ENCODE measurements at places on chromosomes 13 and 19.
A peak's percentile ranks its signal among the peaks of the same experiment; 100 is the strongest.

- no peaks in the 10 kb centered on the region for H3K4me1 ChIP-seq
- H3K27ac ChIP-seq: no peak overlapping the region
- H3K4me3 ChIP-seq: no peak overlapping the region
- H3K36me3 ChIP-seq: peaks cover 12% of the 10 kb centered on the region
Measured at GRCh38 chr13:47932950-47933923, 67.8 kb downstream of the SUCLA2 start.

- peaks cover 23% of the 10 kb centered on the region for H3K4me1 ChIP-seq
- H3K4me3 ChIP-seq: peak overlapping the region; percentile 4
- H3K27ac ChIP-seq: no peak overlapping the region
- H3K27me3 ChIP-seq: peaks cover 69% of the 10 kb centered on the region
Measured at GRCh38 chr19:41997121-41997850, 3.3 kb upstream of the ATP1A3 start.

DNA sequence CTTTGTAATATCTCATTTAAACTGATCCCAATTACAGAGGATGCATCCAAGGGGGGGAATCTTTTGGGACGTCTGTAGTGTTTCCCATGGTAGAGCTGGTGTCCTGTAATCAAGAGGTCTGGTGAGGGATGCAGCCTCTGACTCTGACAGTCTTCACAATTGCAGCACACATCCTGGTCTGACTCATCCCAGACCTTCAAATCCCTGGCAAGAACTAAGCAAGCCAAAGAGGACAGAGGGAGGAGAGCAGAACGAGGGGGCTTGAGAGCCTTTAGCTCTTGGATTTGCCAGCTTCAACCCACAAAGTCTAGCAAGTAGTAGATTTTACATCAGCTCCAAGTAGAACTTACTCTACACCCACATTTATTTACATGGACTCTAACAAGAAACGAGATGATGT lies 17.3 kb upstream of the FCGBP start:
- H3K4me1 ChIP-seq: peaks cover 40% of the 10 kb centered on the region
- no peak overlapping the region for H3K4me3 ChIP-seq
- no peak for DNase-seq
- no peaks in the 10 kb centered on the region for H3K27me3 ChIP-seq
- H3K36me3 ChIP-seq: peaks cover 16% of the 10 kb centered on the region

GRCh38 chr19:6213696-6214641 lies 65.8 kb downstream of the MLLT1 start:
- H3K27ac ChIP-seq: no peak overlapping the region
- DNase-seq: no peak
- peaks cover 8% of the 10 kb centered on the region for H3K36me3 ChIP-seq
- no peaks in the 10 kb centered on the region for H3K27me3 ChIP-seq
- no peak overlapping the region for H3K4me3 ChIP-seq

DNA sequence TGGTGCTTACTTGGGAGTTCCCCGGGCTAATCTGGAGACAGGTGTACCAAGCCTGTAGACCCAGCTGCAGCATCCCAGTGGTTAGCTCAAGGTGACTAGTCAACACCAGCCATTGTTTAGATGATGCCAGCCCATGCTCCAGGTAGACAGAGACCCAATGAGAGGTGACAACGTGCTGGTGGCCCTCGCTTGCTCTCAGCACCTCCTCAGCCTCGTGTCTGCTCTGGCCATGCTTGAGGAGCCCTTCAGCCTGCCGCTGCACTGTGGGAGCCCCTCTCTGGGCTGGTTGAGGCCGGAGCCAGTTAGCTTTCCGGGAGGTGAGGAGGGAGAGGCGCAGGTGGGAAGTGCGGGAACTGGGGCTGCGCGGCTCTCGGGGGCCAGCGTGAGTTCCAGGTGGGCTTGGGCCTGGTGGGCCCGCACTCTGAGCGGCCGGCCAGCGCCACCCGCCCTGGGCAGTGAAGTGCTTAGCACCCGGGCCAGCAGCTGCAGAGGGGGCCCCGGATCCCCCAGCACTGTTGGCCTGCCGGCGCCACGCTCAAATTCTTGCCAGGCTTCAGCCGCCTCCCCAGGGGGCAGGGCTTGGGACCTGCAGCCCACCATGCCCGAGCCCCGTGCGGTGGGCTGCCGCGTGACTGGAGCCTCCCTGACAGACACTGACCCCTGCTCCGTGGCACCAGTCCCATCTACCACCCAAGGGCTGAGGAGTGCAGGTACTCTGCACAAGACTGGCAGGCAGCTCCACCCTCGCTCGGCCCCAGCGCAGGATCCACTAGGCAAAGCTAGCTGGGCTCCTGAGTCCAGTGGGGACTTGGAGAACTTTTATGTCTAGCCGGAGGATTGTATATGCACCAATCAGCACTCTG lies 85.9 kb upstream of the VSTM2B start:
- H3K27me3 ChIP-seq: no peaks in the 10 kb centered on the region

DNA sequence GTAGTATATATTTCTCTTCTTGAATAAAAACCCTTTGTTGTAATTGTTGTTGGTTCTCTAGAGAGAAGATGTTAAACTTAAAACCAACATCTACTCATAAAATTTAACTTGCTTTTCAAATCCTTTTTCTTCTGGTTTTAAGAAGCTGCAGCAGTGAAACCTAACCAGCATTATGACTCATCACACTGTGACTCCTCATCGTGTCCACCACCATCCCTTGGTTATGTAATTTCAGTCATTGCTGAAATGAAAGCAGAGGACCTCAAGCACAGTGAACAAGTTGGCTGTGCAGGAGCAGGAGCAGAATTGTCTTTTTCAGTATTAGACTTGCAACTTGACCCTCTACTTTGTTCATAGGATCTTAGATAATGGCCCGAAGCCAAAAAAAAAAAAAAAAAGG lies 64.9 kb upstream of the HTR2A start:
- no peak overlapping the region for H3K27ac ChIP-seq
- no peaks in the 10 kb centered on the region for H3K36me3 ChIP-seq
- no peak overlapping the region for H3K4me3 ChIP-seq
- H3K27me3 ChIP-seq: peaks cover 1% of the 10 kb centered on the region
- DNase-seq: no peak

GRCh38 chr19:46023311-46023779 lies 492 bp upstream of the PGLYRP1 start:
- DNase-seq: no peak
- H3K4me1 ChIP-seq: peaks cover 13% of the 10 kb centered on the region
- H3K36me3 ChIP-seq: no peaks in the 10 kb centered on the region
- no peak overlapping the region for H3K27ac ChIP-seq

DNA sequence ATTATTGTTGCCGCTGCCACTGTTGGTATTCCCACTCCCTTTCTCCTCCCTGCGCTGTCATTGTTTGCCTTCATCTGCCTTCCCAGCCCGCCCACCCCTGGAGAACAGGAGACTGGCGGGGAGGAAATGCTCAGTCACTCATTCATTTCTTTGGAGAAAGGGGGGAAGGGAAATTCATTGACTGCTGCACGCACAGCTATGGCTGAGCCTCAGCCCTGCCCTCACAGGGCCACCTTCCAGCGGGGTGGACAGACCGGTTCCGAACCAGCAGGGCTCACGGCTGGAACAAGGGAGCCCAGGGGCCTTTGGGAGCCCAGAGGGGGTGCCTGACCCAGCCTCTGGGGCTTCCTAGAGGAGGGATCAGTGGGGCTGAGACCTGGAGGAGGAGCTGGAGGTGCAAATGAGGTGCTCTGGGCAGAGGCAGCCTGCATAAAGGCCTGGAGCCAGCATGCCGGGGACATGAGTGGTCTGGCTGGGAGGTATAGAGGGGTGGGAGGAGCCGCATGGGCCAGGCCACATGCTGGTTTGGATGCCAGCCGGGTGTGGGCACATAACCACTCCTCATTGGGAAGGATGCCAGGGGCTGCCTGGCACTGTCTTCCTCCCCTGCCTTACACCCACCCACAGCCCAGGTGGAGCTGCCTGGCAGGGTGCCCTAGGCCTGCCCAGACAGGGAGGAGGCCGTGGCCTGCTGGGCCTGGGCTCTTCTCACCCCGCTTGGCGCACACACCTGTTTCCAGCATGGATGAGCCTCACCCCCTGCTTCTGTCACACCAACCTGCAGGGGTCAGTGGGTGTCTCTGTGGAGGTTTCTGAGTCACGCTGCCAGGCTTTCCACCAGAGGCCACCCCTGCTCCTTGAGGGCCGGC lies 26.8 kb downstream of the PPP5C start:
- H3K27ac ChIP-seq: no peak overlapping the region
- H3K4me3 ChIP-seq: no peak overlapping the region
- H3K4me1 ChIP-seq: peaks cover 10% of the 10 kb centered on the region
- H3K36me3 ChIP-seq: peaks cover 38% of the 10 kb centered on the region
- no peak for DNase-seq

GRCh38 chr19:33998739-33999345 lies 173.5 kb upstream of the LSM14A start:
- H3K27me3 ChIP-seq: peaks cover 2% of the 10 kb centered on the region
- H3K4me1 ChIP-seq: no peaks in the 10 kb centered on the region
- no peaks in the 10 kb centered on the region for H3K36me3 ChIP-seq

- peaks cover 21% of the 10 kb centered on the region for H3K27me3 ChIP-seq
- H3K4me3 ChIP-seq: no peak overlapping the region
- no peak for DNase-seq
- H3K4me1 ChIP-seq: peaks cover 1% of the 10 kb centered on the region
Measured at GRCh38 chr13:102699504-102699903, 4.7 kb upstream of the METTL21C start.

DNA sequence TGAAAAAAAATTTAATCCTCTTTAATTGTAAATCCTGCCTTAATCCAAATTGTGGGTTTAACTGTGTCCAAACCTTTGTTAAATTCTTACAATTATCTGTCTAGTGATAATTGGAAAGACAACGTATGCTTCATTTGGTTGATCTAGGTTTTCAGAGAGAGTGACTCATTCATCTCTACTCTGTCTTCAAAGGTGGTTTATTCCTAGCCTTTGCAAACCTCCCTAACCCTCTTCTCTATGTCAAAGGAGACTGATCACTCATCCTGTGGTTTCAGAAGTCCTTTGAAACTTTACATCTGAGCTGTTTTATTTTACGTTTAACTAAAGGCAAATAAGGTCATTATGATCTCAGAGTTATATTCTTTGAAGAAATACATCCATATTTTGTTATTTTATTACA lies 8.8 kb upstream of the OXGR1 start:
- H3K4me1 ChIP-seq: no peaks in the 10 kb centered on the region
- no peak overlapping the region for H3K4me3 ChIP-seq
- DNase-seq: no peak
- H3K36me3 ChIP-seq: no peaks in the 10 kb centered on the region
- no peak overlapping the region for H3K27ac ChIP-seq

DNA sequence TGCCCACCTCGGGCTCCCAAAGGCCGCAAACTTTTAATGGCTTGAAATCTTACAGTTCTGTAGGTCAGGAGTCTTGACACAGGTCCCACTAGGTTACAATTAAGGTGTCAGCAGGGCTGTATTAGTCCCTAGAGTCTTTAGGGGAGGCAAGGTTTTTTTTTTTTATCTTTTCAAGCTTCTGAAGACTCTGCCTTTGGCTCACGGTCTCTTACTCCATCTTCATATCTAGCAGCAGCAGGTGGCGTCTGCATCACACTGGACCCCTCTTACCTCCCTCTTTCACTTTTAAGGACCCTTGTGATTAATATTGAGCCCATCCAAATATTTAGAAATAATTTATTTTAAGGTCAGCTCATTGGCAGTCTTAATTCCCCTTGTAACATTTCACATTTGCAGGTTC lies 11.6 kb downstream of the MIR17HG start:
- no peak for DNase-seq
- H3K4me3 ChIP-seq: no peak overlapping the region
- H3K36me3 ChIP-seq: peaks cover 68% of the 10 kb centered on the region

DNA sequence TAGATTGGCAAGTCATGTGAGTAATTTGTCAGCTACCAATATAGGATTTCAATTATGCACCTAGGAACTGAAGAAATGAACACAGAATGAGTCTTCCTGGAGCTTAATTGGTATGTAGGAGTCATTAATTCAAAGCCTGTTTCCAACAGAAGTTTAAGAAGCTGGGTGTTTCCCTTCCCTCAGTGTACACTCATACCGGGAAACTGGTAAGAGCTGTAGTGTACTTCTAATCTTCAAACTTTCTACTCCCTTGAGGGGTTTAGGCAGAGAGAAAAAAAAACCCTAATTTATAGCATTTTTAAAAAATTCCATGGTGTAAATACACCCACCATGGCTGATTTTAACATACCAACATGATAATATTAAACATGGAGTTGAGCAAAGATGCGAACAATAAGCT lies 665.7 kb upstream of the SLITRK5 start:
- no peak for DNase-seq
- no peaks in the 10 kb centered on the region for H3K4me1 ChIP-seq
- H3K27ac ChIP-seq: no peak overlapping the region

DNA sequence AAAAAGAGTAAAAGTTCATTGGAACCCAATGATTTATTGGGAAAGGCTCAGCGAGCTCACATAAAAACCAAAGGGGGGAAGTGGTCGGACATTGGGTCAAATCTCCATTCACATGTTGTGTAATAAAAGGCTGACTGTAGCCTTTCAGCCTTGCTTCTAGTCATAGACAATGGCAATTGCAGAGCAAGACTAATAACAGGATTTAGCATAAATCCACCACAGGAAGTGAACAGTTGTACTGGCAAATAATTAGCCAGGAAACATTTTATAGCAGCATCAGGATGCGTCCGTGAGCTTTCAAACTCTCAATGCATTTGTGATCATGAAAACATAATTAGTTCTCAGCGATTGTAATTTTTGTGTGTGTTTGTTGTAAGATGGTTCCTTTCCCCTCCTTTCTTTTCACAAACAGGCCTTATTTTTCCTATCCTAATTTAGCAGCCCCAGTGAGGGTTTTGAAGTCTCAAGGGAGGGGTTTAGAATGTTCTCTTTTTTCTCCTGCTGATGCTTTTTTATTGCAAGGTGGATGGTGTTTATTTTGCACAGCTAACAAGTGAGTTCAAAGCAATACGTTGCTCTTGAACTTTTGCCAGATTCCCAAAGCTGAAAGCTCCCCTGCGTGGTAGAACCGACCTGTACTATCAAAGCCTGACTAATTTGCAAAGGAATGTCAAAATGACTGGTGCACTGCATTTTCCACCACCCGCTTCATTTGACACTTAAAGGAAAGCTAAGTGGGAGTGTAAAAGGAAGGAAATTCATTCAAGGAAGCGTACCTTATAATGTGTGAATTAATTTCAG lies 105.6 kb downstream of the SPRY2 start:
- H3K27me3 ChIP-seq: no peaks in the 10 kb centered on the region
- H3K4me1 ChIP-seq: no peaks in the 10 kb centered on the region
- no peak overlapping the region for H3K27ac ChIP-seq
- H3K4me3 ChIP-seq: no peak overlapping the region
- H3K36me3 ChIP-seq: no peaks in the 10 kb centered on the region

DNA sequence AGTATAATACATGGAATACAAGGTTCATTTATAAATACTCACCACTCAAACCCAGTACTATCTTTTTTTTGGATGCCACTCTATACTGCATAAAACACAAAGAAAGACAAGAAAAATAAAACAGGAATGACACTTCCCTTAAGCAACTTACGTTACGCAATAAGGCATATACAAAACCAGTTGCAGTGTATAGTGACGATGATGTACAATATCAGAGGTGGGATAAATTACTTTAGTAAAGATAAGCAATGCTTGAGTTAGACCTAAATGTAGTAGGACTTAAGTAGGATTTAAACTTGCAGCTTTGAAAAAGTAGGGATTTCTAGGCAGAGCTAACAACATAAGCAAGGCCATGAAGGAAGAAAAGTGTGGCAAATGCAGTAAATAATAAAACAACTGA lies 374.9 kb downstream of the SPRY2 start:
- no peak overlapping the region for H3K27ac ChIP-seq
- H3K36me3 ChIP-seq: no peaks in the 10 kb centered on the region
- H3K4me3 ChIP-seq: no peak overlapping the region
- DNase-seq: no peak
- no peaks in the 10 kb centered on the region for H3K27me3 ChIP-seq

GRCh38 chr13:100694722-100695508 lies 20.3 kb upstream of the TMTC4 start:
- no peak for DNase-seq
- H3K27ac ChIP-seq: no peak overlapping the region
- H3K27me3 ChIP-seq: peaks cover 5% of the 10 kb centered on the region
- no peaks in the 10 kb centered on the region for H3K36me3 ChIP-seq
- no peak overlapping the region for H3K4me3 ChIP-seq
- H3K4me1 ChIP-seq: no peaks in the 10 kb centered on the region

Measured in activated T-helper 2 cell treated with anti-CD3 and anti-CD28 coated beads, Interferon-gamma antibody, Interleukin-2, Interleukin-4, amounts not matched to agents 10 μg/mL and 5 μg/mL and 100 μg/mL, durations not matched to agents 14 hours and 24 hours and 36 hours (primary cell).